ENCODE measurements at places on chromosomes 3 and 15.

- DNase-seq, result no peak
Measured at GRCh38 chr3:105805404-105805803, 63.4 kb downstream of the CBLB start.

- DNase-seq, result no peak
Measured at GRCh38 chr3:122030381-122031122, 8.5 kb upstream of the ILDR1 start.

GRCh38 chr15:66170042-66170441, 83.5 kb downstream of the MEGF11 start:
- DNase-seq, result no peak

DNA sequence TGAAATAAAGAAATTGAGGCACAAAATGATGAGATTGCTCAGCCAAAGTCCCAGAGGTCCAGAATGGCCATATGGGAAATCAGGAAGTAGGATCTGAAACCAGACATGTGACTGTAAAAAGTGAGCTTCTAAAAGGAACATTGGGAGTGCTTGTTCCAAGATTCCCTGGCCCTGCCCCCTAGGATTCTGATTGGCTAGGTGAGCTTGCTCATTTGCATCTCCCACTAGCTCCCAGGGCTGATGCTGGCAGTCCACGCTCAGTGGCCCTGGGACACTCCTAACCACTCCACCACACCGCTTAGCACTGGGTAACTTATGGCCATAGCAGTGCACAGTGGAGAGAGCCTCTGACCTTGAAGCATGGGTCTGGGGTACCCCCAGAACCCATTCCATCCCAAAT, 326.7 kb downstream of the NTRK3 start:
- no peak for DNase-seq

GRCh38 chr15:73046073-73046472, 6.2 kb upstream of the NEO1 start:
- DNase-seq, result no peak

DNA sequence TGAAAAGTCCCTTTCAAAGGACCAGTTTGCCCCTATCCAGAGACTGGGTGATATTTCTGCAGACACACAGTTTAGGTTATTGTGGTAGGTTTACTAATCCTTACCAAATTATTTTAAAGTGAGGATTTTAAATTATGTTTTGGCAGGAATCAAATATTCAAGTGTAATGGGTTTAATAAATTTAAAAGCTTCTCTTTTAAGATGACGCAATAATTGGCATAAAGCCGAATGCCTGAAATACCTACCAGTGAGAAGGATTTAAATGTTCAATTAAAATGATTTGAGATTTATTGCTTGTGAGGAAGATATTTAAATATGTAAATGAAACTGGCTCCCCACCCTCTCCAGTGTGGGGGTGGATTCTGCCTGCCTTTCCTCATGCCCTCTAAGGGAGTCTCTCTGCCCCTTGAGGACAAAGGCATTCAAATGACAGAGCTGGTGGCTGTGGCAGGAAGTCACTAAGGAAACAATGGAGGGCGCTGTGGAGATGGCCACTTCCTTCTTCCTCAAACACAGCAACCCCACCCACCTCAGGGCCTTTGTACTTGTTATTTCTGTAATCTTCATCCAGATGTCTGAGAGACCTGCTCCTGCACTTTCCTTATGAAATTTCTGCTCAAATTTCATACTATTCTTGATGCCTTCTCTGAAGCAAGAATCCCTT, 131.7 kb downstream of the TNIK start:
- no peak for DNase-seq

GRCh38 chr3:135141672-135142071, 346.6 kb downstream of the EPHB1 start:
- DNase-seq, result no peak

GRCh38 chr3:197858598-197858997, 67.5 kb downstream of the LRCH3 start:
- DNase-seq, result no peak

DNA sequence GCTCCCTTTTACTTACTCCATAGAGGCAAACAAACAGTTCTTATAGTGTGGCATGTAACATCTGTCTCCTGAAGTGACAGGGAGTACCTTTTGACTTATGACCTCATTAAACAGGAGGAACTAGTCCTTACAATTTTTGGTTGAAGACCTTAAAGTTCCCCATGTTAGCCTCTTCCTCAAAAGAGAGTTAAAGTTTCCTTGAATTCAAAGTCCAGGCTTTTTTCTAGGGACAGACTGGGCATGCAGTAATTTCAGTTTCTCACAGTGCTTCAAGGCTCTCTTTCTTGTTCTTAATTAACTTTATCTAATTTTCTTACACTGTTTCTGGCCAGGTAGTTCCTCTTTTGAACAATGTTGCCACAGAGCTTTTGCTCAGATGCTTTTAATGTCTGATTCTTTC, 12.1 kb downstream of the GOLM2 start:
- DNase-seq, result no peak

- DNase-seq, result no peak
Measured at GRCh38 chr3:16935781-16936180, 51.0 kb downstream of the PLCL2 start.

- peak; percentile 81 for DNase-seq
Measured at GRCh38 chr3:33787328-33788009, 11.0 kb upstream of the PDCD6IP start.
